ENCODE measurements at places on chromosomes 12 and 14.

- no peak for DNase-seq
Measured at GRCh38 chr12:124160097-124160756, 134.7 kb upstream of the RFLNA start.

DNA sequence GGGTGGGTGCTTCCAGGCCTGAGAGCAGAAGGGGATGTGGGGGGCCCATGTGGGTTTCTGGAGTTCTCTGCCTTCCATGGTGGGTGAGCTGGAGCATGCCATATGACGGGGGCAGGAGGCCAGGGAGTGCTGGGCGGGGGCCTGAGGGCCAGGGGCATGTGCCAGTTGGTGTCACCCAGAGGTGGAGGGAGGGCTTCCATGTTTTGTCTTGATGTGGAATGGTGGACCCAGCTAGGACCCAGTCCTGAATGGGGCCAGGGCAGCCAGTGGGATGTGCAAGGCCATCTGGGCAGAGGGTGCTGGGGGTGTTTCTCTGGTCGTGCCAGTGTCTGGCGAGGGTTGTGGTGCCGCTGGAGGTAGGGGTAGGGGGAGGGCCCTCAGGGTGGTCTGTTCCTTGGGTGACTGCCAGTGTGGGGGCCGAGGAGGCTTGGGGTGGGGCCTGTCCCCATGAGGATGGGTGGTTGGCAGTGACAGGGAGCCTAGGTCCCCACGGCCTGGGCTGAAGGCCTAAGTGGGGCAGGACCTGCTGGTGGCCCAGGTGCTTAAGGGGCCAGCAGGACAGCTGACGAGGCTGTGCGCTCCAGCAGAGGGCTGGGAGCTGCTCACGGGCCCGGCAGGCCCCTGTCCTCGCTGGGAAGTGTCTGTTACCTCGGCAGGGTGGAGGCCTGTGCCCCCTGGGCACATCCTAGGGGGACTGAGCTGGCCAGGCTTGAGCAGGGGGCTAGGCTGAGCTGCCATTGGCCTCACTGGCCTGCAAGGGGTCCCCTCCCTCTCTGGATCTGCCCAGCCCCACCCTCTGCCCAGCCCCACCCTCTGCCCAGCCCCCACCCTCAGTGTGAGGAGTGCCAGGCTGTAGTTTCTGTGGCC lies 26.8 kb downstream of the CEP170B start:
- DNase-seq, result no peak

GRCh38 chr14:30054201-30054600 lies 126.6 kb upstream of the PRKD1 start:
- no peak for DNase-seq

DNA sequence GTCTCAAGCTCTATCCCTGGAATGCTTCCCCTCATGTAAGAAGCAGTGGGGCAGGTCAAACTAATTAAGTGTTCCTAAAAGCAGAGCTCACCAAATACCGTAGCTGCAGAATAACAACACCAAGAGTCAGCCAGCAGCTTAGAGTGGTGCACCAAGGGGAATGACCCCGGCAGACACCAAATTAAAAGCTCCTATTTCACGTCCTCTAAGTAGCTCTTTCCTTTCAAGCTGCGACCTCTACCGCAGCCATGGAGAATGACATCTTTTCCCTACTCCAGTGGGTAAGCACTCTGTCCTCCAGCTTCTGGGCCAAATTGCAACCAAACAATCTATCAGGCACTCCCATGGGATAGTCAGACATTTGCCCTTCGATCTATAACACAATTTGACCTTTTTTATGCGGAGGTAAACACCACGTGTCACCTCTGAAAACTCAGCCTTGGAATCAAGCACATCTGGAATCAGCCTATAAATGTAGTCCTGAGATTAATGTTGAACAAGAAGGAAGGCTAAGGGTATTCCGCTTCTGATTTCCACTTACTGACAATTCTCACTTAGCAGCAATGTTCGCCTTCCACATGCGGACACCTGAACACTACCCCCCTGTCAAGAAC lies 67.6 kb upstream of the CDKN3 start:
- DNase-seq, result no peak

GRCh38 chr12:131542351-131542750 lies 168.5 kb upstream of the SFSWAP start:
- DNase-seq, result no peak

DNA sequence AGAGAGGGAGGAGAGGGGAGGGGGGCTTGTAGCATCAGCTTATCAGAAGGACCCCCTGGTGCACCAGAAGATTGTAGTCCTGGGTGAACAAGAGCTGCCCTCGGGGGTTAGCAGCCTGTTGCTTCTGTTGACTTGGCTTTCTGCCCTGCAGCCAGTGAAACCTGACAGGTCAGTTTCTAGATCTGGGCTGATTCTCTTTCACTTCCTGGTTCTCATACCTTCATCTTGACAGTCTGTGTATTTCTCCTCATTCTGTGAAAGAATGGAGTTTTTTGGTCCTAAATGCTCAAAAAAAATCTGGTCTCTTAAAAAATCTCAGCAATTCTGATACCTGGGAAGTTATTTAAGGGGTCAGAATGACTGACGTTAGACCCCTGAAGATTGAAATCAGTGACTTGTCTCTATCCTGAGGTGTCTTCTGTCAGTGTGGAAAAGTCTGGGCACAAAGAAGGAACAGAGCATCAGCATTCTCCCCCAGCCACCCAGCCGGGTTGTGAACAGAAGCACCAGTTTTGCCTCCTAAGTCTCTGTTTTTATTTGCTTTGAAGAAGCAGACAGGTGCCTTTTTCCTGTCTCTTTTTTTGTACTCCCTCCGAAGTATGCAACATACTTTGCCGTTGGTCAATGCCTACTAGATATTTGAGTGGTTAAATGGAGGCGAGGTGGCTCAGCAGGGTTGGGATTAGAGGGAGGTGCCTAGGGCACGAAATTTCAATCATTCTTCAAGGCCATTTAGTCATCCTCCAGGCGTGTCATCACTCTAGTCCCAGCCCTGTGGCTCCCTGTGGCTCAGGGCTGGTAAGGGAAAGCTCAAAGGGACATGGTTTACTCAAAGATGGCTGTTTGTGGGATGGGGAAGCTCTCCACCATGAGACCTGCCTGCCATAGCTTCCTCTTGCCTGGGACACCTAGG lies 24.0 kb downstream of the TTC9 start:
- DNase-seq, result no peak

Data from coronary artery (tissue), 2 donors.